ENCODE measurements at places on chromosomes 7 and 10.

GRCh38 chr7:101705331-101705730 is 76.2 kb upstream of the MYL10 start:
- no peak for DNase-seq

- peak; percentile 31 for DNase-seq
Observed at GRCh38 chr7:106480616-106481031, 180.3 kb downstream of the CCDC71L start.

- DNase-seq = no peak
Observed at GRCh38 chr7:102287111-102287980, 678 bp downstream of the SH2B2 start.

GRCh38 chr10:129502448-129502847 is 35.4 kb downstream of the MGMT start:
- DNase-seq = no peak

GRCh38 chr10:110724937-110725336 is 80.8 kb downstream of the RBM20 start:
- DNase-seq = no peak

DNA sequence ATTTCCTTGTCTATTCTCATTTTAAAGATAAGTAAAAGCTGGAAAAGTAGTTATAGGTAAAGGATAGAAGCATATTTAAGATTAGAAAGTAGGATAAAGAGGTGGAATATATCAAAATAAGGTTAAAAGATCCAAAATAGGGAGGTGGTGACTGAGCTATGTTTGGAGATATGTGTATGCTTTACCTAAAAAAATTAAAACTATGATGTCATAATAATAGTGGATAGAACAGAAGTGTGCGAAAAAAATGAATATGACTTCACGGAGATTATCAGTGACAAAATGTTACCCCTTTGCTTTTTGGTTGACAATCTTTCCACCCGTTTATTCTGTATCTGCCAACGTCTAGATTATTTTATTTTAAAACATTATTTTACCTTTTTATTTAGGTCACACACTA is 33.4 kb upstream of the FERD3L start:
- no peak for DNase-seq

DNA sequence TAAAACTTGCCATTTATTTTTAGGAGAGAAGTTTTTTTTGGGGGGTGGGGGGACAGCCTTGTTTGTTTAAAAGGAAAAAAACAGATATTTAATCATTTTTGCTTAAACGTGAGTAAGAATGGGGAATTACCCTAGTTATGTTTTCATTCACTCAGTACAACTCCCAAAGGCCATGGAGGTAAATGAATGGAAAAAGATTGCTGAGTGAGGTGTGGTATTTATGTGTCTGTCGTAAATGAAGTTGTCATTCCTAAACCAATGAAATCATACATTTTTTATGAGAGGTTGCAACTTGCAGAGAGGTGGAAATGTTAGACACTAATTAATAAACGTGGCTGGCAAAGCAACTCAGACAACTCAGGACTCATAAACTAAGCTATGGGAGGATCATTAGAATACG is 218.1 kb downstream of the CELF2 start:
- no peak for DNase-seq

GRCh38 chr7:16677978-16678494 is 32.1 kb downstream of the BZW2 start:
- no peak for DNase-seq

DNA sequence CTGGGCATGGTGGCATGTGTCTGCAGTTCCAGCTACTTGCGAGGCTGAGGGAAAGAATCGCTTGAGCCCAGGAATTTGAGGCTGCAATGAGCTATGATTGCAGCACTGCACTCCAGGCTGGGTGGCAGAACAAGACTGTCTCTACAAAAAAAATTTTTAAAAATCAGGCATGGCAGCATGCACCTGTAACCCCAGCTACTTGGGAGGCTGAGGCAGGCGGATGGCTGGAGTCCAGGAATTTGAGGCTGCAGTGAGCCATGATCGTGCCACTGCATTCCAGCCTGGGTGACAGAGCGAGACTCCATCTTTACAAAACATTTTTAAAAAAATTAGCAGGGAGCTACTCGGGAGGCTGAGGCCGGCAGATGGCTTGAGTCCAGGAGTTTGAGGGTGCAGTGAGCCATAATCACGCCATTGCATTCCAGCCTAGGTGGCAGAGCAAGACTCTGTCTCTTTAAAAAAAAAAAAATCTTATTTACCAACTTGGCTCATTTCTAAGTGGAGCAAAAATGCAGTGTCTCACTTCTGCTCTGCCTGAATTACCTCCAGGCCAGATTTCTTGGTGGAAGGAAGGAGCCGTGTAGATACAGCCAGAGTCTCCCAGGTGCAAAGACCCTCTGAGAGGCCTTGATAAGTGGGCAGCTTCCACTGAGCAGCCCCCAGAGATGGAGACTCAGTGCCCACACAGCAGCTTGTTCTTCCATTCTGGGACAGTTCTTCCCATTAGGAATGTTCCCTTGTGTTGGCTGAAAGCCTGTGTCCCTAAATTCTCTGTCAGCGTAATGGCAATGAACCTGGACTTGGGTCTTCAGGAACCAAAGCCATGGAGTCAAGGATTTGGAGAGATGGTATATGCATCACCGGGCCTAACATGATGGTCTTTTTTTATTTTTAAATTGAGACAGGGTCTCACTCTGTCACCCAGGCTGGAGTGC is 30.0 kb downstream of the GTF2IRD1 start:
- DNase-seq = no peak

DNA sequence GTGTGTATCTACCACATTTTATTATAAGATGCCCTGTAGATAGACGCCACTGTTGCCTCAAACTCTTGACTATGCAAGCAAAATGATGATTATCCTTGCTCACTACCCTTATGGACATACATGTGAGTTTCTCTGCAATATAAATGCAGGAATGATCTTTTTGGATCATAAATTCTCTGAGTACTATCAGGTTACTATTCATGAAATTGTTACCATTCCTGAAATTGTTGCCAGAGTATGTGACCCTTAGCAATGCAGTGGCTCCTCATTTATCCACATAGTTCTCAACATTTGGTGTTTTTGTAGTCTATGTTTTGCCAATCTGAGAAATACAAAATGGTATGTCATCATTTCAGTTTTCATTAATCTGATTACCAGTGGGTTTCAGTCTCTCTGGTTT is 166.2 kb upstream of the FAM3C start:
- DNase-seq = no peak

DNA sequence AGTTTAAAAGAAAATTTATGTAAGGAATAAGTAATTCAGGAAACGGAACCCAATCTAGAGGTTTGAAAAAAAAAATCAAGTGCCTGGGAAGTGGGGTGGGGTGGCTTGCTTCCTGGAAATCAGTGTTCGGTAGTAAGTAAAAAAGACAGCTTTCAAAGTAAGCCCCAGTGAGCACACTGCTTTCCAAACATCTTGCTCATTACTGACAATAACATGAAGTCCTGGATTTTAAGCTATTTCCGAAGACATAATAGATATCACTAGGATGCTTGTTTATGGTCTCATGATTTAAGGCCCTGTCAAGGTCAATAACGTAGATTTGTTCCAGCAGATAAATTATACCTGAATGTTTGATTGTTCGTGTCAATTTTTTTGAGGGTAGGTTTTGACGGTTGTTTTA is 1.3 kb downstream of the STAMBPL1 start:
- DNase-seq = no peak

- DNase-seq = no peak
Observed at GRCh38 chr7:75884476-75884875, 5.6 kb downstream of the RHBDD2 start.

DNA sequence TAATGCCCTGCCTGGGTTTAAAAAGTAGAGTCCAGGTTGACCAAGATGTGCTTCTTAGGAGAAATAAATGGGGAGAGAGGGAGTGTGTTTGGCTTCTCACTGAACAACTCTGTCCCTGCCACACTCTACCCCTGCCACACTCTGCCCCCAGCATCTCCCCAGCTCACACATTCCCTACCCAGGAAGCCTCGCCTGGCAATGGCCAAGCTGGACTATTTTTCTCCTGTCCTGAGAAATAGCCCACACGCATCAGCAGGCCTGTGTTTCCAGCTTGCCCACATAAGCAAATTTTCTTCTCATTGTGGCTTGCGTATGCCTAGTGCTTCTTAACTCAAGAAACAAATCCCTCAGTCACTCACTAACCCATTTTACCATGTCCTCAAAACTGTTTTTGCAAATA is 1.8 kb downstream of the LRRC18 start:
- no peak for DNase-seq

DNA sequence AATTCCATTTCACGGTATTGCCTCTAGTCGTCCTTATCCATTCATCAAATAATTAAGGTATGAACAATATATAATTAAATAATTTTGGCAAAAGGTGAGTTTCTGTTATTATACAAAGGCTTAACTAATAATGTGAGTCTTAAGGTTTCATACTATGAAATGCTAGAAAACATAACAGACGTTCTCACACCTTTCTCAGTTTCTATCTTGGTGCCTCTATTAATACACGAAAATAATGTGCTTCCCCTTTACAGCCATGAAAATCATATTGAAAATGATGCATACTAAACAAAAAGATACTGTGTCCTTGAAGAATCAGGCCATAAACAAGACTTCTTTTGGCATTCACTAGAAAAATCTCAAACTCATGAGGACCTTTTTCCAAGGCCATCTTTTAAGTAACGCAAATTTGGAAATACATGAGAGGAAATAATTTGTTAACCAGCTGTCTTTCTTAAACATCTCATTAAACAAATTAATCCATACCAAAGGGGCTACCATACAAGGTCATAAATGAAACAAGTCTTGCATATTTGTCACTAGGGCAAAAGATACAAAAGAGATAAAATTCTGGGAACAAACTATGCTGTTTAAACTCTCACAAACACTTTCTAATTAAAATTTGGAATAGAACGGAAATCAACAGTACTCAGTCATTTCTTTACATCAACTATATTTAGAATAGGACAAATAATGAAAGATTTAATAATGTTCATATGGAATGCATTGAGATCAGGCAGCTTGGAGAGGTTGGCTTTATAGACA is 53.9 kb upstream of the CAV2 start:
- no peak for DNase-seq

DNA sequence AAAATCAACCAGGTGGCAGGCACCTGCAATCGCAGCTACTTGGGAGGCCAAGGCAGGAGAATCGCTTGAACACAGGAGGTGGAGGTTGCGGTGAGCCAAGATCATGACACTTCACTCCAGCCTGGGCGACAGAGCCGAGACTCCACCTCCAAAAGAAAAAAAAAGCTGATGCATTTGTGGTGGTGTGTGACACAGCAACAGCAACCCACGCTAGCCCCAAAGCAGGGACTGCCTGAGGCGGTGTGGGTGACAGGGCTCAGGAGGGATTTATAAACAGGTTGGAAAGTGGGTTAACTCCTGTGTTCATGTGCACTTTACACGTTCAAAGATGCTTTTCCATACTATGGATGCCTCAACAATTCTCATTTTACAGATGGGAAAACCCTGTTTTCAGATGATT is 395.9 kb upstream of the PODXL start:
- no peak for DNase-seq

GRCh38 chr10:12350925-12351324 is 1.6 kb downstream of the CAMK1D start:
- no peak for DNase-seq
